ENCODE measurements at places on chromosomes 11 and 22.

- no peak for DNase-seq
Measured at GRCh38 chr11:10387206-10388083, 67.6 kb upstream of the AMPD3 start.

- no peak for DNase-seq
Measured at GRCh38 chr11:95003716-95004115, 21.3 kb upstream of the KDM4E start.

- DNase-seq, result no peak
Measured at GRCh38 chr11:924406-925157, 1.1 kb upstream of the AP2A2 start.

DNA sequence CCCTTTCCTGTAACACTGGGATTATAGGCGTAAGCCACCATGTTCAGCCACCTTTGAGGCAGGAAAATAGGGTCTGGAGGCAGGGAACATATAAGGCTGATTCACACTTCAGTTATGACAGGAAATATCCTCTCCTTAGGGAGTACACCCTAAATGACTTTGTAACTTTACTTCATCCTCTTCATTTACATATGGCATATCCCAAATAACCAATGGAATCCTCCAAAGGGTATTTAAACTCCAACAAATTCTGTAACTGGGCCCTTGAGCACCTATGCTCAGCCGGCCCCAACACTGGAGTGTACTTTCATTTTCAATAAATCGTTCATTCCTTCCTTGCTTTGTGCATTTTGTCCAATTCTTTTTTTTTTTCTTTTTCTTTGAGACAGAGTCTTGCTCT lies 1.6 kb upstream of the KAT5 start:
- DNase-seq, result no peak

- DNase-seq, result no peak
Measured at GRCh38 chr22:47549741-47550340, 787.4 kb downstream of the TBC1D22A start.

DNA sequence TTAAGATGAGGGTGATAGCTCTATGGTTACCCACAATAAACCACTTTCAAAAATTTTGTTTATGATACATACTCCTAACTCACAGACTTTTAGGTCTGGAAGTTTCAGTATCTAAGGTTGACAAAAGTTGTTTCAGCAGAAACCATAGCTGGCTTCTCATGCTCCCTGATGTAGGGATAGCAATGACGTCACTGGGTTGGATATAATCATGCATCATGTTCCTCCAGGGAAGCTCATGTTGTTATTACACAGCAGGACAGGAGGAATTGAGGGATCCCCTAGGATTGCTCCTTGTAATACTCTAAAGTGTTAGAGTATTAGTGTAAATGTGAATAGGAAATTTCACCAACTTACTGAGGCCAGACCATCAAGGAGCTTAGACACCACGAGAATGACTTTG lies 23.6 kb downstream of the APOL3 start:
- DNase-seq, result no peak

GRCh38 chr11:119709638-119710346 lies 19.2 kb downstream of the NECTIN1 start:
- no peak for DNase-seq

- no peak for DNase-seq
Measured at GRCh38 chr22:33337524-33337923, 279.3 kb upstream of the SYN3 start.

- DNase-seq, result no peak
Measured at GRCh38 chr22:44648821-44649565, 53.0 kb upstream of the PRR5 start.

DNA sequence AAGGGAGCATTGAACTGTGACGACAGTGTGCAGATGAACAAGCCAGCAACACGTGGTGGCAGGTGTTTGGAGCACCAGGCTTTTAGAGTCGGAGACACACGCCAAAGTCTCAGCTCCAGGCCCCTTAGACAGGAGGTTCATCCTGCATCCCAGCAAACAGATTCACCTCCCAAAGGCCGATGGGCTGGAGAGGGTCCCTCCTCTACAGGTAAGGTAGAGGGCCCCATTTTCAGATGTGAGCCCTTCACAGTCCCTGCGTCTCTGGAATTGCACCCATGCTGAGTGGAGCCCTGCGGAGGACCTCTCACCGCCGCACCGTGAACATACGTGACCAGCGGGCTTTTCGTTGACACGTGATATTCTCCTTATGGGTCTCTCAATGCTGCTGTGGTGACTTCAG lies 109.0 kb upstream of the B3GAT1 start:
- DNase-seq, result no peak

DNA sequence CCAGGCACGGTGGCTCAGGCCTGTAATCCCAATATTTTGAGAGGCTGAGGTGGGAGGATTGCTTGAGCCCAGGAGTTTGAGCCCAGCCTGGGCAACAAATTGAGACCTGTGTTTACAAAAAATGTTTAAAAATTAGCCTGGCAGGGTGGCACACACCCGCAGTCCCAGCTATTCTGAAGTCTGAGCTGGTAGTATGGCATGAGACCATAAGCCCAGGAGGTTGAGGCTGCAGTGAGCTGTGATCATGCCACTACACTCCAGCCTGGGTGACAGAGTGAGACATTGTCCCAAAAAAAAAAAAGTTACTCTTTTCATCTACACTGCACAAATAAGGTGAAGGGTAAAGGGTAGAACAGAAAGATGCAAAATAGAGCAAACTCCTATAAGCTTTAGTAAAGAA lies 22.3 kb upstream of the PPP2R1B start:
- DNase-seq, result no peak

GRCh38 chr22:47045691-47046410 lies 283.4 kb downstream of the TBC1D22A start:
- no peak for DNase-seq
